Adrenal gland (tissue), 19 donors: ENCODE measurements at places on chromosomes 13 and 19. TPM values are rescaled to one million over a fixed set of nuclear protein-coding genes. Genes with fewer than 3 reads are reported as not detected.

Gene LILRA5
- total RNA-seq = not detected

- DNase-seq = no peak
Observed at GRCh38 chr19:8021374-8021773, 15.9 kb upstream of the ELAVL1 start.

Gene MEIOSIN
- total RNA-seq = not detected

Gene ITGBL1
- 2.1 TPM for total RNA-seq

DNA sequence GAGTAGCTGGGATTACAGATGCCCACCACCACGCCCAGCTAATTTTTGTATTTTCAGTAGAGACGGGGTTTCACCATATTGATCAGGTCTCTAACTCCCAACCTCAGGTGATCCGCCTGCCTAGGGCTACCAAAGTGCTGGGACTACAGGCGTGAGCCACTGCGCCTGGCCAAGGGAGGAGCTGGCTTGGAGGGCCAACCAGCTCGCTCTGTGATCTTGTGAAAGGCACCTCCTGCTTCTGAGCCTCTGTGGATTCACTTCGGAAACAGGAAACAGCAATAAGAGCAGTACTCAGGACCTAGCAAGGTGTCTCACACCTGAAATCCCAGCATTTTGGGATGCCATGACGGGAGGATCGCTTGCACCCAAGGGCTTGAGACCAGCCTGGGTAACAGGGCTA is 2.0 kb upstream of the ELL start:
- DNase-seq = no peak

GRCh38 chr13:40640845-40641458 is 25.5 kb downstream of the FOXO1 start:
- DNase-seq = no peak

- no peak for DNase-seq
Observed at GRCh38 chr13:39577838-39578491, 25.0 kb downstream of the LHFPL6 start.

DNA sequence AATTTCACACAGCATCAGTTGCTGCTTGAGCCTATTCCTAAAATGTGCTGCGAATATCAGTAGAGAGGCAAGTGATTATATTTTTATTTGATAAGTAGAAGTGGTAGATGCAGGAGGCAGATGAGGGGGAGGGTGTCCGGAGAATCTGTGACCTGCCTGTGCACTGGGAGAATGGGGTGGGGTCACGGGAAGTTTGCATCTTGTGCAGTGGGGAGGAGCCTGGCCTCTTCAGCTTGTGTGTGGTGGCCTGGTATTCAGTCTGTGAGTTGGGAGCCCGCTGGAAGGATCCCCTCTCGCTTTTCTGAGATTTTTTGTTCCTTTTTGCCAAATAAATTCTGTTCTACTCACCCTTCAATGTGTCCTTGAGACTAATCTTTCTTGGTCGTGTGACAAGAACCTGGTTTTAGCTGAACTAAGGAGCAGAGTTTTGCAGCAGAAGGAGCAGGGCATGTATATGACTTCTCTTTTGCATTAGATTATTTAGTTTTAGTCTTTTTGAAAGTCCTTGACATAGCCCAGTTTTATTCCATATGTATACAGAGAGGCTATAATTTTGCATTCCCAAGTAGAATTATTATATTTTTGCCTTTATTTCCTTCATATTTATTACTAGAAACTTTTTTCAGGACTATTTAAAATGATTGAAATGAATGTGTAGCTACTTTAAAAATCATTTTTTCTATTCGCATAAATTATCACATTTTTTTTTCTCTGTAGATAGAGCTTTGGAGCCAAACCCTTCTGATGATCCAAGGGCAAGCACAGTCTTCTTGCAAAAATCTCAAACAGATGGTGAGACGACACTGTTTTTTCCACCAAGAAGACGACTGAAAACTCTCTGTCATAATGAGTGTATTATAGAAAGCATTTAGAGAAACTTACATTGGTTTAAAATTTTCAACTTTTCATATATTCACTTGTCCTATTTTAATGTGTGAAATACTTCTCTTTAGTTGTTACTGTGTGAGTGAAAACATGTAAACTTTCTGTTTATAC is 1257.2 kb downstream of the UQCRFS1 start:
- no peak for DNase-seq

- no peak for DNase-seq
Observed at GRCh38 chr13:63636316-63636993, 2220.8 kb upstream of the PCDH20 start.

- DNase-seq = no peak
Observed at GRCh38 chr13:97231829-97232196, 9.7 kb downstream of the MBNL2 start.

GRCh38 chr13:100423375-100423774 is 165.2 kb downstream of the GGACT start:
- DNase-seq = no peak
